ENCODE measurements at places on chromosomes 4 and X.

- DNase-seq = no peak
These were observed 53.8 kb downstream of the CXCL1 start for GRCh38 chr4:73922766-73923630.

GRCh38 chrX:25158635-25159034, 142.9 kb upstream of the ARX start:
- no peak for DNase-seq

- DNase-seq = no peak
These were observed 771 bp upstream of the RBPJ start for GRCh38 chr4:26319949-26320537.

DNA sequence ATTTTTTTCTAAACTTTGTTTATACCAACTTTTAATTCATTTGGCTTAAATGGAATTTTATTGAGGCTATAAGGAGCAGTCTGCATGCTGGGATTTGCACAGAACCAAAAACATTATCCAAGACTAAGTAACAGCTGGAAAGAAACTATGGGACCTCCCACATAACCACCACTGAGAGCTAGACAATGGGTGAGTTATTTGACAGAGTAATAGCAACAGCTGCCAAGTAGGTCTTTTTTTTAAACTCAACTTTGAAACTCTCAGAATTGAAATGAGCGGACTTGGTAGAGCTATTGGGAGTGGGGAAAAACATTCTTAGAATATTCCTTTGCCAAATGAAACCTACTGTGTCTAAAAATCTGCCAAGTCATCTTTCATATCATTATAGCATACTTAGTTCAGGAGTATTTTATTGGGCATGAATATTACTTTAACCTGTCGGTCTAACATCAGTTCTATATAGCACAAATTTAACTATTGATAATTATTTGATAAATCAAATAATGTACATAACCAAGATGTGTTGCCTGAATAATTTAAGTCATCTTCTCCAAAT, 1428.0 kb downstream of the PCDH7 start:
- DNase-seq = no peak

DNA sequence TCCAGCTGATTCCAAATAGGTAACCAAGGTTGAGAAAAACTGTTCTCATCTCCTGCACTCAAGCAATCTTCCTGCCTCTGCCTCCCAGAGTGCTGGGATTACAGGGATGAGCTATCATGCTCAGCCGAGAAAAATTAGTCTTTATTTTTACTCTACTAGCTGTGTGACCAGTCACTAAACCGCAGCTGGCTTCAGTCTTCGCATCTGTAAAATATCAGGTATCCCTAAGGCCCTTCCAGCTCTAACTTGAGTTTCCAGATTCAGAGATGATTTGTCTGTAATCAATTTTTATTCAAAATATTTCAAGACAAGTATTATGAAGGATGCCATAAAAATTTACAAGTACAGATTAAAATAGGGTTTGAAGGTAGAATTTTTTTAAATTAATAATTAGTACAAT, 3.5 kb downstream of the ADH6 start:
- no peak for DNase-seq

GRCh38 chrX:21056622-21057021, 317.6 kb upstream of the CNKSR2 start:
- no peak for DNase-seq

DNA sequence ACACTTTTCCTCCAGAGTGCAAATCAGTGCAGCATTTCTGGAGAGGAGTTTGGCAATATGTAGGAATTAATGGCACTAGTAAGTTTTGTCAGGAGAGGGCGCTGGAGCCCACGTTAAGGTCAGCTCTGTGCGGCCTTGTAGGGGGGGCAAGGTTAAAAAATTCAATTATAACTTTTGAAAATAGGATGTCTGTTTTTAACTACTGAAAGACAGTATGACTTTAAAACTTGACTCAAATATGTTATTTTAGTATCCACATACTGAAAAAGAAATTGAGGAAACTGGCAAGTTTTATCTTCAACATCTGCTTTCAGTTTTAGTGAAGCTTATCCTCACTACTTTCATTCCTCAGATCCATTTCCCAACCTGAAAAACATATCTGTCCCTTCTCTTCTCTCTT, 30.9 kb upstream of the HSD17B13 start:
- no peak for DNase-seq

DNA sequence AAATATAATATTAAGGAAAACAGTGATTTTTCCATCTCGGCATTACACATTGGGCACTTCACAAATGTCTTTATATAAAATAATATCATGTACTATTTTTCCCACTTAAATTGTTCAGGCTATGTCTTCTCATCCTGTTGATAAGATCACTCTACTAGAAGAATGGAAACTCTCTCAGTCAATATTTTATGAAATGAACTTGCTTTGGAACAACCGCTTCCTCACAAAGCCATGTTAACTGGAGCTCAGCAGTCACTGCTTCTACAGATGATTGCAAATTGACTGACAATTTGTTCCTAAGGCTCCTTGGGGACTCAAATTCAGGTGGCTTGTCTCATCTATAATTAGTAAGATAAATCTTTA, 127.5 kb upstream of the CBR4 start:
- no peak for DNase-seq

DNA sequence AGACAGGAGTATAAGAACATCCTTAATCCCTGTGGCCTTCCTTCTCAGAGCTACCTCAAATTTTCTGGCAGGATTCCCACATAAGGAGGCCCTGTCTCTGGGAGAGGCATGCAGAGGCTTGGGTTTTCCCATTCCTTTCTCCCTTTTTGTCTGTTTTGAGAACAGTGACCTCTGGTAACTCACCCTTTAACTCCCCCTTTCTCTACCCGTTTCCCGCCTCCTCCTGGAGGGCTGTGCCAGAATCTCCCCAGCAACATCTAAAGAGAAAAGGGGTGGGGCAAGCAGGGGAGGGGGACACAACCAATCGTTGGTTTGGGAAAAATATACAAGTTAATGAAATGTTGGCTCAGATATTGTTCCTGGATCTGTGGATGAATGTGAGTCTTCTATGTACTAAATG, 303.7 kb upstream of the IRS4 start:
- no peak for DNase-seq

DNA sequence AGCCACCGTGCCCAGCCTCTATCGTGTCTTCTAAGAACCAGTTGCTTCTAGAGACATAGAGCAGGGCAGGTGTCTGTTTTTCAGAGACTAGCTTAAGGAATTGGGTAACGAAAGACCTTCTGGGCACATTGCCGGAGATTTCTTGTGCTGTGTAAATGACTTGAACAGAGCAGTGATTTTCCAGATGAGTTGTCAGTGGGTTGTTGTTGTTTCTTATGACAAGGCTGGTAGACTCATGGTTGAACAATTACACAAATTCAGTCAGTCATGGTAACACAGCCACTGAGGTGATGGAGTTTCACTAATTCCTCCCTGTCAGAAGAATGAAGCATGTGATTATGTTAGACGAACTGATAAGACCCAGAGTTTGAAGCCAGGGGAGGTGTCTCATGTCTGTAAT, 20.5 kb upstream of the DDX3X start:
- no peak for DNase-seq

GRCh38 chr4:121741751-121742150, 23.2 kb downstream of the SMIM43 start:
- no peak for DNase-seq

GRCh38 chr4:52197306-52197705, 146.2 kb downstream of the SPATA18 start:
- DNase-seq = no peak

DNA sequence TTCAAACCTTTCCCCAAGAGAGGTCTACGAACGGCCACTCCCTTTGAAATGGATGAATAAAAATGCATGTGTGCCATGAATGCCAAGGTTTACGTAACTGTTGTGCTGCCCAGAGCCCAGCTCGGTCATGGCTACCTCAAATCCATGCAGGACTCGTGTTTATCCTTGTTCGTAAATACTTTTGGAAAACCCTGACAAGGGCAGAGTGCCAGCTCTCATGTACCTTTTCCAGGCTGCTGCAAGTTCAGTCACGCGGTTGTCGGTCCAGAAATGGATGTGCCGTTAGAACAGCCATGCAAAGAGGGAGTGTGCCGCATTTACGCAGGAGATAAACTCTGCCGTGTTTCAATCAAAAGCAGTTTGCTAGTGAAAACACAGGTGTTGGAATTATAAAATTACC, 123.4 kb downstream of the AMELX start:
- no peak for DNase-seq

- DNase-seq = no peak
These were observed 380.8 kb downstream of the SPRY1 start for GRCh38 chr4:123777373-123777772.

GRCh38 chr4:78613522-78614321, 62.2 kb downstream of the ANXA3 start:
- no peak for DNase-seq

GRCh38 chr4:77465271-77465670, 140.3 kb upstream of the CXCL13 start:
- no peak for DNase-seq

- no peak for DNase-seq
These were observed 113.0 kb upstream of the SH3RF1 start for GRCh38 chr4:169383724-169384123.

DNA sequence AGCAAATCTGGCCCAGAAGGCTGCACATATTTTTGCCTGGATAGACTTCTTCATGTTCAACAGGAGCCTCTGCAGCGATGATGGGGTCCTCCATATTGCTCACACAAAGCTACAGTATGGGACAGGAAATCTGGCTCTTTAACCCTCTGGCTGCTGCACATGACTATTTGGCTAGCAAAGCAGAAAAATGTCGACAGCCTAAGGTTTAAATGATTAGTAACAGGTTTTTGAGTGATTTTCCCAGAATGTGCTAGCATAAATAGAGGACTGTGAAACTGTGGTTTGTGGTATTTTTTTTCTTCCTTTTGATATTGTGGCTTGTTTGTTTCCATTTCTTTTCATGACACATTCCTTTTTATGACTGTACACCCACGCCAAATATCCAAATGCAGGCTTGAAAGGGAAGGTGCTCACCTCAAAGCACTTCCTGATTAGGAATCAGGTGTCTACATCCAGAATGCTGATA, 120.2 kb upstream of the GK2 start:
- DNase-seq = no peak

DNA sequence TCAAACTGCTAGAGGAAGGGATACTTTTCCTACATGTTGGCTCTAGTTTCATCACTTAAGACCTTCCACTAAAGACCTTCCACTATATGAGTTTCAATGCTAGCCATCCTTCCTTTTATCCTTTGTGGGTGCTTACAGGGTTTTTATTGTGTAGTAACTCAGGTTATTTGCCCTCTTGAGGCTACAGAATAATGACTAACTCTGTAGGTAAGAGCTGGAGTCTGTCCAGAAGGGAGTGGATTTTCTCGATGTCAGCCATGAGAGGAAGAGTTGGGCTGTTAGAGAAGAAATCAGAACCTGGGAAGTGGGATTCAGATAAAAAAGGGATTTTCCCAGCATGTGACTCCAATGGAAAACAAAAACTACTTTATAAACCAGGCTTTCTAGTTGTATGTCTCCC, 27.5 kb upstream of the HERC5 start:
- no peak for DNase-seq

DNA sequence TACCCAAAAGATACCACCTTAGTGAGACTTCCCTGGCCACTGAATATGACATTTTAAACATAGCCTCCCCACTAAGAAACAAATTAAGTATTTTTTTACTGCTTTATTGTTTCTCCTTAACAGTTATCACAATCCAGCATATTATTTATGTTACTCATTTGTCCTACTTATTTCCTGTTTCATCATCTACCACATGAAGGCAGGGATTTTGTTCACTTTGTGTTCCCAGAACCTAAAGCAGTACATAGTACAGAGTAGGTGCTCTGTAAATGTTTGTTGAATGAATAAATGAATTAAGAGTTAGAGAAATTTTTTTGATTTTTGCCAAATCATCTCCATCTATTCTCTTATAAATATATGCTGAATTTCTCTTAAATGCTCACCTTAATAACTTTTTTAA, 318.4 kb upstream of the GIMD1 start:
- DNase-seq = no peak

DNA sequence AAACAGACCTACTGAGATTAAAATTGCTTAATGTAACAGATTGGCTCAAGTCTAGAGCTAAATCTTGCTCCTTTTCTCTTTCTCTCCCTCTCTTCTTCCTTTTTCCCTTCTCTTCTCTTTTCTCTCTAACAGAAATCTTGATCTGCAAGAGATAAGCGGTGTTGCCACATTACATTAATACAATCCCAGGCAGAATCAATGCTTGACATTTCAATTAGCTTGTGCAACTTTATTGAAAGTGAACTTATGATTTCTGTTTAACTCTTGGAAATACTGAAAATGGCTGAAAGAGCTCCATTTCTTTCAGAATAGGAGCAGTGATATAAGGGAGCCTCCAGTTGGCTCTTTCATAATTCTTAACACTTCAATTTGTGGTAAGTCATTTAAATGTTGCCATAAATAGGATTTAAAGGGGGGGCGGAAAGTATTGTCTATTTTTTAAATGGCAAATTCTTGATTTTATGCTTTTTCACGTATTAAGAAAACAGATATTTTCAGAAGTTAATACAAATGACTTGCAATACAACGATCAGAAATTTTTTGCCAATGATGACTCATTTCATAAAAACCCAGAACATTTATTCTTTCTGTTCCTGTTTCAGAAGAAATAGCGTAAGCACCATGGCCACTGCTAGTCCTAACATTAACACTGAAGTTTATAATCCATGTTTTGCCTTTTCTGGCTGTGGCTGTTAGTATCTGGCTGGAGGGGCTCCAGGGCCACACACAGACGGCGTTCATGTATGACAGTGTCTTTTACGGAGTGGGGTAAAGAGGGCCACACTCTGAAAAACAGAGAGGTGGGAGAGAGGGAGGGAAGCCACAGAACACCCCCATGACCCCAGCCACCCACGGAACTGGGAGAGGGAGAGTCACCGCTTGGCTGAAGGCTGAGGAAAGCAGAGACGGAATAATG, 115.7 kb upstream of the FAT1 start:
- no peak for DNase-seq

DNA sequence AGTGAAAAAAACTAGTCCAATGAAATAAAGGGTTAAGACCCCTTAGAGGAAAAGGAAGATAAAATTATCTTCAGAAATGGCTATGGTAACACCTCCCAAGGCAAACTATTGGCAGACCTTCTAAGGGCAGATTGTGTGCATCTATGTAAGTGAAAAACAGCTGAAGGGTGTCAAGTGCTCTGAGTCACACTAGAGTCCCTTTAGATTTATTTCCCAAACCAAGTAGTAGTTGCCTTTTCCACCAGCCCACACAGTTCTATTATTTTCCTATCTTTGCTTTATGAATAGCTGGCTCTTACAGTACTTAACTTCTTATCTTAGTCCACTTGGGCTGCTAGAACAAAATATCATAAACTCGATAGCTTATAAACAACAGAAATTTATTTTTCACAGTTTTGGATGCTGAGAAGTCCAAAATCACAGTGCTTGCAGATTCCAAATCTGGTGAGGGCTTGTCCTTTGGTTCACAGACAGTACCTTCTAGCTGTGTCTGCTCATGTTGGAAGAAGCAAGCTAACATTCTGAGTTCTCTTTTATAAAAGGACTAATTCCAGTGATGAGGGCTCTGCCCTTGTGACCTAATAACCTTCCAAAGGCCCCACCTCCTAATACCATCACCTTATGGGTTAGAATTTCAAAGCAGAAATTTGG, 143.6 kb downstream of the GRID2 start:
- DNase-seq = no peak

GRCh38 chr4:159160242-159160641, 57.4 kb downstream of the RAPGEF2 start:
- no peak for DNase-seq

GRCh38 chr4:172404676-172405075, 591.5 kb downstream of the GALNTL6 start:
- DNase-seq = no peak

- no peak for DNase-seq
These were observed 138.0 kb upstream of the PJA1 start for GRCh38 chrX:69303231-69303630.

- no peak for DNase-seq
These were observed 186.6 kb upstream of the GNPDA2 start for GRCh38 chr4:44912980-44913379.

GRCh38 chr4:73019462-73020047, 50.0 kb downstream of the COX18 start:
- no peak for DNase-seq
